ENCODE measurements at places on chromosomes 3 and 15. TPM values are rescaled to one million over a fixed set of nuclear protein-coding genes. Genes with fewer than 3 reads are reported as not detected.

The RHCG gene
- 1.1 TPM for total RNA-seq

- no peak for DNase-seq
Measured at GRCh38 chr3:164604687-164605086, 473.6 kb downstream of the SI start.

- DNase-seq: no peak
Measured at GRCh38 chr15:89377024-89377841, 42.6 kb upstream of the POLG start.

- DNase-seq: no peak
Measured at GRCh38 chr3:132378846-132379245, 38.5 kb upstream of the DNAJC13 start.

DNA sequence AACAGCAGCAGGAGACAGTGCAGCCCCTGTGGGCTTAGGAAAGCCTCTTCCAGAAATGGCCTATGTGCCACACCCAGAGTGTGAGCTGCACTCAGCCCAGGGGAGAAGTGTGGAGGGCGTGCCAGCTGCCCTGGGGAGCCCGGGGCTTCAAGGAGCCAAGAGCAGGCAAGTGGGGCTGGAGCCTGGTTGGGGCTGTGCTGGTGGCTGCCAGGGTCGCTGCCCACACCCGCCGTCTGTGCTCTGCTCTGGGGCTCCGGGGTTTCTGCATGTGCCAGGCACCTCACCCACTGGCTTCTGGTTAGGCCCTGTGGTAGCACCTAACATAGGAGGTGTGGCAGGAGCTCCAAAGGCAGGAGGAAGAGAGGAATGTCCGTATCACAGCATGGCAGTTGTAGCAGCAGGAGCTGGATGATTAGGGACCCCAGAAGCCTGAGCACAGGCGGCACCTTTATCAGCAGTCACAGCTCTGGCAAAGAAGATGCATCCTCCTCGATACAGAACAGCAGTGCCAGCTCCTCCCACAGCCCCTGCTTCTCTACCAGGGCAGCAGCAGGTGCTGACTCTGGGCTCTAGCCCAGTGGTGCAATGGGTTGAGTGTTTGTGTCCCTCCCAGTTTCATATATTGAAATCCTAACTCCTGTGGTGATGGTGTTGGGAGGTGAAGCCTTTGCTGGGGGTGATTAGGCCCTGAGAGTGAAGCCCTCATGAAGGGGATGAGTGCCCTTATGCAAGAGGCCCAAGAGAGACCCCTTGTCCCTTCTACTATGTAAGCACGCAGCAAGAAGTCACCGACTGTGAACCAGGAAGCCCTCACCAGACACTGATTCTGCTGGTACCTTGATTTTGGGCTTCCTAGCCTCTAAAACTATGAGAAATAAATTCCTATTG is 70.0 kb upstream of the KLF13 start:
- no peak for DNase-seq

DNA sequence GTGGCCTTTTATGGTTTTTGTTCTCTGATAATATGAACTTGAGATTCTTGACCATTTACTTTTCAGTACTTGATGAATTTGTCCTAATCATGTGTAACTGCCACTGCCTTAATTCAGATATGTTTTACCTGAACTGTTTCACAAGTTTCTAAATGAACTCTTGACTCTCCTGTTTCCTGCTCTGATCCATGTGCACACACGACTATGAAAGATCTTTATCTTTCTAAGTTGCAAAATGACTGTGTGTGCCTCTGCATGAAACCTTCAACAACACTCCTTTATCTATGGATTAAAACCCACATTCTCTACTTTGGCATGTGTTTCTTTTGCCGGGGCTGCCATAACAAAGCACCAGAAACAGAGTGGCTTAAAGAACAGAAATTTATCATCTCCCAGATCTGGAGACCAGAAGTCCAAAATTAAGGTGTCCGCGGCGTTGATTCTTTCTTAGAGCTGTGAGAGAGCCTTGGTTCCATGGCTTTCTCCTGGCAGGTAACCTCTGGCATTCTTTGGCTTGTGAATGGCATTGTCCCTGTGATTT is 275.0 kb downstream of the ADAMTSL3 start:
- DNase-seq: no peak

GRCh38 chr3:197168063-197168462 is 130.3 kb downstream of the DLG1 start:
- no peak for DNase-seq

Data from ureter (tissue), 1 donor.